ENCODE measurements at places on chromosomes 3 and 15. TPM values are rescaled to one million over a fixed set of nuclear protein-coding genes. Genes with fewer than 3 reads are reported as not detected.

DNA sequence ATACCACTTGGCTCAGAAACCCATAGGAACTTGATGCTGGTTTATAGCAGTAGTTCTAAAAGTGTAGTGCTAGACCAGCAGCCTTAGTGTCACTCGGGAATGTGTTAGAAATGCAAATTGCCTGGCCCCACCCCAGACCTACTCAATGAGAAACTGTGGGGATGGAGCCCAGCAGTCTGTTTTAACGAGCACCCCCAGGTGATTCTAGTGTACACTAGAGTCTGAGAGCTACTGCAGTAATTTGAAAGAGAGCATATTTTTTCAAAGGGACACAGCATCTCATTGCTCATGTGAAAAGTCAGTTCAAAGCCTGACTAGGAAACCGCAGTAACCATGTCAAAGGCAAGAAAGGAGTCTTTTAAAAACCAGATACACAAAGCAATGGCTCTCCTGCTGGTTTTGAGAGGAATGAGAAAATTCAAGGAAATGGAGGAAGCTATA, 313.4 kb downstream of the SQOR start:
- no peak for DNase-seq

DNA sequence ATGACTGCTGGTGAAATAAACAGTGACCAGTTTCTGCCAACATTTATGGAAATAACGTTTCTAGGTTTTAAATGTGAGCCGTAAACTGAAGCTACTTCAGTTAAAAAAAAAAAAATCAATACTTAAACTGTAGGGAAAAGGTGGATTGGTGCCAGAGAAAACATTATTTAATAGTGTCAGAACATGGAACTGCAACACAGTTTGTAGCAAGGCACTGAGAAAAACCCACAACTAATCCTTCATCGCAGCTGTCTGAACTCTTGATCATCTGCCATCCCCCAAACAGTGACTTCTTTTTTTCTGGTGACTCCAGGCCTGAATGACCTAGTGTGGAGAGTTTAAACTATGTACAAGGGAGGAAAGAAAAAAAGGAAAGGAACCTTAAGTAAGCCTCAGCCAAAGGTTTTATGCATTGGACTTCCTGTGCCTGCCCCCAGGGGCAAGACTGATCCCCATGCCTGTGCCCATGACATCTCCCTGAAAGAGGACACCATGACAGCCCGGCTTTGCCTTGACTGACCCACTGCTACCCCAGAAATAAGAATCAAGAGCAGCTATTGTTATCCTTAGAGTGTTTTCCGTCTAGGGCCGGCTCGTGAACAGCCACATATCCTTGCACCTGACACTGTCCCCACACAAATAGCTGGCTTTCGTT, 33.1 kb downstream of the CRTAP start:
- no peak for DNase-seq

- DNase-seq = no peak
Measured at GRCh38 chr3:122991236-122991985, 36.2 kb downstream of the SEMA5B start.

DNA sequence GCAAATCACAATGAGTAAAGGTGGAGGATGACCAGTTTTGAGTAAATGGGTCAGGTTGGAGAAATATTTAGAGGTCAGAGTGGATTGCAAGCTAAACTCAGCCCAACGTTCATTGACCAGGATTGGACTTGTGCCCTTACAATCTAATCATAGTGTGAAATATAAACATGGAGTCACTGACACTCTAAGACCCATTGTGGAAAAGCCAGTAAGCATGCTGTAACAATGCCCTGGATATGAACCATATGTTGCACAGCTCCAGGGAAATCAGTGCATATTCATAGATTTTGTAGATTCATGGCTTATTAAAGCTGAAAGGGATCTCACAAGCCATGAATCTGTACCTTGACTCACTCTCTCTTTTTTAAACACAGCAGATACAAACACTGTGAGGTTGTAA, 660.2 kb upstream of the LMCD1 start:
- DNase-seq = peak; percentile 64

DNA sequence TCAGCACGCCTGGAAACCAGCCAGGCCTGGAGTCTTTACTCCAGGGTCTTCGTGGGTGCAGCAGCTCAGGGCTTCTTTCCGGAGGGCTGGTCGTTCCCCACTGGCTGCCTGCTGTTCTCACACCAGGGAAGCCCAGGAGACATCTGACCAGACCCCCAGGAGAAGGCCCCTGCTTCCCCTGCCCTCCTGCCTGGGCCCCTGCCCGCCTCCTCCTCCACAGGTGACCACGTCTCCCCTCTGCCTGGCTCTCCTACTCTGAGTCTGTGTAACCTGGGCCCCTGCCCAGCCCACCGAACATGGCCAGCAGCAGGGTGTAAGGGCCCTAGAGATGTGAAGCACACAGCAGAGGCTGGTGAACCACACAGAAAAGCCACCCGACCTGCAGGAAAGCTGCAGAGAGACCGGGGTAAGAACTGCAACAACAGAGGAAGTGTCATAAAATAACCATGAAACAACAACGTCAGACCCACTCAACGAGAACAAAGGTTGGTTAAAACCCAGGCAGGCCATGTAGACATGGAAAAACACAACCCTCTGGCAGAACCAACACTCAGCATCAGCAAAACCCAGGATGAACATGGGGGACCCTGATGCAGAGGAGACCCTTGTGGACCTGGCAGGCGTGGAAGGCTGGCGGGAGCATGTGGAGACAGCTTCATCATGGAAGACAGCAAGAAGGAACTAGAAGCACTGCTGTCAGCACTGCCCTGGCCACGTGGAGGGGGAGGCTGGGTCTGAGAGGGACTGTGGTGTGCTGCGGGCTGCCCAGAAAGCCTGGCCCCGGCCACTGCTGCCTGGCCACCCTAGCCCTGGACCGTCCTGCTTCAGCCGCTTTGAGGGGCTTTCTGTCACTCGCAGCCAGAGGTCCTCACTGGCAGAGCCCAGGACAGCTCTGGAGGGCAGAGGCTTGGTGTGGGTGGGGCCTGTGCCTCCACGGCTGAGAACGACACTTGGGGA, 20.4 kb downstream of the UROC1 start:
- peak; percentile 38 for DNase-seq

DNAH12 gene
- not detected for total RNA-seq

Data from stomach (tissue), 19 donors.